ENCODE measurements at places on chromosomes 16 and 17.
A peak's percentile ranks its signal among the peaks of the same experiment; 100 is the strongest.

DNA sequence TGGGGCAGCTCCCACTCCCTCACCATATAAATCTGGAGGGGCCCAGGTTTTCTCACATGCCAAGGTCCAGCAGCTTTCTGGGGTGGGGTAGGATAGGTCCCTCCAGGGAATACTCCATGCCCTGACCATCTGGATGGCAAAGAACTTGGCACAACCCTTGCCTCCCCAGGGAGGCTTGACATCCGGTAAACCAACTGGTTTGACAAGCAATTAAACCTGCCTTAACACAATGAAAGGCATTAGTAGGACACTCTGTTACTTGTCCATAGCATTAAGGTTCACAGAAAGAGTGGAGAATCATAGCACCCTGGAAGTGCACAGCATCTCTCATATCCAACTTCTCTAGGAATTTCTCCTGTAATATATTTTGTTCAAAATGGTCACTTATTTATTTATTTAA is 63.9 kb upstream of the MAF start:
- DNase-seq, result no peak

- peak; percentile 72 for DNase-seq
Observed at GRCh38 chr16:79286646-79287423, 313.7 kb downstream of the MAF start.

DNA sequence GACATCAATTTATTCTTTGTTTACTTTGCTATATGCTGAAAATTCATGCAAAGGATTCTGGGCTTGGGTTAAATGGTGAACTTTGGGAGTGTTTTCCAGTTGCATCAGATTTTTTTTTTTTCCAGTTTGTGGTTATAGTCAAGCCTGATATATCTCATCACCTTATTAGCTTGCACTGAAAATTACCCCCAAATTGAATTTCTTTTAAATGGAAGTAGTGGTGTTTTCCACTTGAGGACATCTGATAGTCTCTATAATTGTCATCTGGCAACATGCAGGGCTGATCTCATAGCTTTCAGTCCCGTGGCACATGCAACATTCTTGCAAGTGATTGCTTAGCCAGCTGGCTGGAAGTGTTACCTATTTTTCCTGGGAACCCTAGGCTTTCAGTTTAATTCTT is 4.7 kb upstream of the KRTAP3-1 start:
- no peak for DNase-seq

DNA sequence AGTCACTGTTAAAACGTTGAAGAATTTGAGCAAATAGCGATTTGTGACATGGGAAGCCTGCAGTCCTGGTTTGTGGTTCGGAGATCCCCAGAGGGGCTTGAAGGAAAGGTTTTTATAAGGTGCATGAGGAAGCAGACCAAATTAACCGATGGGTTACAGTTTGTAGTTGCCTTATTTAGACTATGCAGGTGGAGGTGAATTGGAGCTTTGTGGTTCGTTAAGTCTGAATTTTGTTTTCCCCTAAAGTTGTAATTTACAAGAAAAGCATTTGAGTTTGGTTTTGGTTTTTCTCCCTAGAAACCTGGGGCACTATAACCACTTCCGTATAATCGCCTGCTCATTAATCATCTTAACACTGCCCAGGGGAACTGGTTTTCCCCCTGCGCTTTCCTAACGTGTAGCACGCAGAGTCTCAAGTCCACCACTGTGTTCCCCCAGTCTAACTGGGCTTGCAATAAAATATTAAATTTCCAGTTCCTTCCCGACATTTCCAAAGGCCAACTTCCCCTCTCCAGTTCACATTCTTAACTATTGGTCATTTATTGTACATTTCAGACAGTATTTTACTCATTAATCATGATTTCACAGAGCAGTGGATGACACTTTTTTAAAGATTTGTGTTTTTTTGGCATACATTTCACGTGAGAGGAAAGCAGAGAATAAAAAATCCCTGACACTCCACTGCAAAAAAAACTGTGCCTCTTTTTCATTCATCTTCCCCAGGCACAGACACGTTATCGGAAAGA is 932 bp downstream of the ZNF267 start:
- peak; percentile 80 for DNase-seq

GRCh38 chr16:10895053-10895946 is 18.3 kb downstream of the CIITA start:
- DNase-seq, result peak; percentile 42
